ENCODE measurements at places on chromosomes 2 and 18. TPM values are rescaled to one million over a fixed set of nuclear protein-coding genes. Genes with fewer than 3 reads are reported as not detected.

DNA sequence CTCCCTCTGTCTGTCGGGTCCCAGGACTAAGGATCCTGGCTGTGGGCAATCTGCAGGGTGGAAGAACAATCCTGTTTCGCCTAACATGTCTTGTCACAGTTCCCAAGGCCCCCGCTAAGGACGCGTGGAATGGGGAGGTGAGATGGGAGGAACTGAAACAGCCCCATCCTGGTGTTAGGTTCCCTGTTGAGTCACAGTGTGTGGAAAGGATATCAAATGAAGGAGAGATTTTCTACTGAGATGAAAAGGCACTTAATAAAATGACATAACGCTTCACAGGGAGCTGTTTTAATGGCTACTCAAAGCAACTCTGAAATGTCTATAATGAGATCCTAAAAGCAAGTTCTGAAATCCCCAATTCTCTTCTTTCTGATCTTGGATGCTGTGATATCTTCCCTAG lies 52.5 kb downstream of the RAB31 start:
- H3K27ac ChIP-seq, result peak overlapping the region; percentile 50
- no peaks in the 10 kb centered on the region for H3K27me3 ChIP-seq
- no peak overlapping the region for H3K4me3 ChIP-seq
- peaks cover 36% of the 10 kb centered on the region for H3K4me1 ChIP-seq
- DNase-seq, result no peak

Gene CCL20
- polyA plus RNA-seq, result 0.40 TPM

GRCh38 chr2:50148632-50149031 lies 883.3 kb downstream of the NRXN1 start:
- no peaks in the 10 kb centered on the region for H3K27me3 ChIP-seq
- no peaks in the 10 kb centered on the region for H3K4me1 ChIP-seq
- no peak for DNase-seq
- H3K27ac ChIP-seq, result no peak overlapping the region
- H3K36me3 ChIP-seq, result no peaks in the 10 kb centered on the region

DNA sequence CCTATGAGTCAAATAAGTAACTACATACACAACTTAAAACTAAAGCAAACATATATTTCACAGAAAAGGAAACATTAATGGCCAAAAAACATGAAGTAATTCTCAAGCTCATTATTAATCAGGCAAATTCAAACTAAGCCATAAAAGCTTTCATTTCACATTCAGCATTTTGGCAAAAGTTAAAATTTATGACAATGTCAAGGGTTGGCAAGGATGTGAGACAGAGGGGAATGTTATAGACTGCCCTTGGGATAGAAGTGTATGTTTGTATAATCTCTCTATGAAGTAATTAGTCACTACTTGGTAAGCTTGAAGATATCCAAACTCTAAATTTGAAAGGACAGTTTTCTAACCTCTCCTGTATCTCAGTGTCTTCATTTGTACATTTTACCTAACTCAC lies 539.4 kb downstream of the RIT2 start:
- H3K36me3 ChIP-seq, result no peaks in the 10 kb centered on the region
- DNase-seq, result no peak
- no peak overlapping the region for H3K4me3 ChIP-seq

Gene ONECUT2
- 0.08 TPM for polyA plus RNA-seq

DNA sequence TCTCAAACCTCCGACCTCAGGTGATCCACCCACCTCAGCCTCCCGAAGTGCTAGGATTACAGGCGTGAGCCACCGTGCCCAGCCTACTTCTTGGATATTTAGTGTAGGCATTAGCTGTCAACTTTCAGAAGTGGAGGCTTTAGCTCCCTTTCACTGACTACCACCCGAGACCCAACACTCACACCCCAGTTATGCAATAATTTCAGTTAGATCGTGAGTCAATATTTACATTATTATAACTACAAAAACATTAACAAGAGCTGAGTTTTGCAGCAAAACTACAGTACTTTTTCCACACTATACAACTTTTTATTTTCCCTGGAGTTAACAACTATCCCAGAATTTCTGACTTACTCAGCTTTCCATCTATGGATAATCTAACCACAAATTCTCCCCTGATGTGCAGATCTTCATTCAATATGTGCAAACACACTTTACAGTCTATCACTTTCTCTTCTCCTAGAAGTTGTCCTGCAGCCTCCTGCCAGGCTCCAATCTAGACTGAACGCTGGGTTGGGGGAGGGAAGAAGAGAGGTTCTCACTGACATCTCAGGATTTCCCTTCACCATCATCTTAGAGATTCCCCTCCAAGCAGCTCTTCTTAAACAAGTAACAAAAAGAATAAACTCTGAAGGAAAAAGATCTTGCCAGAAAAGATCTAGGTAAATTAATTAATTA lies 10.1 kb downstream of the TBC1D8 start:
- H3K27ac ChIP-seq, result no peak overlapping the region
- H3K4me1 ChIP-seq, result no peaks in the 10 kb centered on the region
- no peaks in the 10 kb centered on the region for H3K27me3 ChIP-seq
- no peak for DNase-seq
- H3K36me3 ChIP-seq, result no peaks in the 10 kb centered on the region
- no peak overlapping the region for H3K4me3 ChIP-seq

Gene DQX1
- 0.32 TPM for polyA plus RNA-seq

DNA sequence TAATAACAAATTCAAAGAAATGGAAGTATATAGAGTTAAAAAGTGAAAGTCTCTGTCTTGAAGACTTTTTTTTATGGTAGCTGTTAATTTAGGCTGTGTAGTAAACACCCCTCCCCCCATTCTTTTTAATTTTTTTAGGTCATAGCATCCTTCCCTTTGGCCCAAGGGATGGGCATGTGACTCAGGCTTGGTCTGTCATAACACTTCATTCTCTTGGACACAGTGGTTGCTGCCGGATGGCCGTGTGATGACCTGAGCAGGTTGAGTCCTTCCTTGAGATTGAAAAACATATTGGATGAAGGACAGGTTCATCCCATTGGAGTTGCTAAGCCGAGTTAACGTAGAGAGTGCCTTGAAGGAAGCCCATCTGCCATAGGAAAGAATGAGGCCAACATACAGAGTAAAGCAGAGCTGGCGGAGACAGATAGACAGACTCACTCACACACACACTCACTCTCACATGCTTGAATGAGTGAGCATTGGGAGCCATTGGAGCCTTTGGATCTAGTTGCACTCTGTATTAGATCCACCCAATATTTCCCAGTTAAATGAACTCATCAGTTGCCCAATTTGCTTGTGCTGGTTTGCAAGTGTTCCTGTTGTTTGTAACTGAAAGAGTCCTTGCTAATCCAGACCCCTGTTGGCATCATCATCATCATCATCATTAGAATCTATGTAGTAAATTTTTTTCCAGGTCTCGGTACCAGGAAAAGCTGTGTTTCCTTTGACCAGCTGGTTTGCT lies 14.7 kb downstream of the NCOA1 start:
- H3K27me3 ChIP-seq, result no peaks in the 10 kb centered on the region
- H3K36me3 ChIP-seq, result no peaks in the 10 kb centered on the region
- DNase-seq, result no peak
- H3K4me3 ChIP-seq, result no peak overlapping the region

- no peaks in the 10 kb centered on the region for H3K27me3 ChIP-seq
- DNase-seq, result peak; percentile 35
- H3K27ac ChIP-seq, result peak overlapping the region; percentile 23
- H3K4me3 ChIP-seq, result no peak overlapping the region
- no peaks in the 10 kb centered on the region for H3K36me3 ChIP-seq
- H3K4me1 ChIP-seq, result peaks cover 31% of the 10 kb centered on the region
Observed at GRCh38 chr18:13539050-13539449, 187.3 kb downstream of the FAM210A start.

Gene M1AP
- polyA plus RNA-seq, result 1.3 TPM

DNA sequence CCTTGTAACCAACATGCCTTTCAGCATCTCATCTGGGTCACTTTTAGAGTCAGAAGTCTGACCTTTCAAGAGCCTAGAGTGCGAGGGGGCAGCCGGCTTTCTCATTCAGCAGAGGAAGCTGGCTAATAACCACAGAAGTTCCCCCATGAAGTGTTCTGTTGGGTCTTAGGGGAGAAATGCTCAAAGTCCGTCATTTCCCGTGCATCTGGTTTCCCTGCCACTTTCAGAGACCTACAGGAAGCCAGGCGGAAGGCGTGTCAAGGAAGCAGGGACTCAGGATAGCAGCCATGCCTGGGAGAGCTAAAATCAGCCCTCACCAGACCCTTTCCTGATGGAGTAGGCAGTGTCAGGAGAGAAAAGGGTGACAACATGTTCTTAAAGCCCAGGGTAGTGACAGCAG lies 301.8 kb upstream of the ID2 start:
- H3K27ac ChIP-seq, result no peak overlapping the region
- H3K4me3 ChIP-seq, result no peak overlapping the region
- no peaks in the 10 kb centered on the region for H3K27me3 ChIP-seq
- no peak for DNase-seq
- no peaks in the 10 kb centered on the region for H3K4me1 ChIP-seq
- H3K36me3 ChIP-seq, result no peaks in the 10 kb centered on the region
